ENCODE measurements at places on chromosomes 11 and 22.

GRCh38 chr11:106601684-106602297 is 416.5 kb downstream of the GUCY1A2 start:
- no peak for DNase-seq

GRCh38 chr11:11584530-11584810 is 37.3 kb downstream of the GALNT18 start:
- no peak for DNase-seq

DNA sequence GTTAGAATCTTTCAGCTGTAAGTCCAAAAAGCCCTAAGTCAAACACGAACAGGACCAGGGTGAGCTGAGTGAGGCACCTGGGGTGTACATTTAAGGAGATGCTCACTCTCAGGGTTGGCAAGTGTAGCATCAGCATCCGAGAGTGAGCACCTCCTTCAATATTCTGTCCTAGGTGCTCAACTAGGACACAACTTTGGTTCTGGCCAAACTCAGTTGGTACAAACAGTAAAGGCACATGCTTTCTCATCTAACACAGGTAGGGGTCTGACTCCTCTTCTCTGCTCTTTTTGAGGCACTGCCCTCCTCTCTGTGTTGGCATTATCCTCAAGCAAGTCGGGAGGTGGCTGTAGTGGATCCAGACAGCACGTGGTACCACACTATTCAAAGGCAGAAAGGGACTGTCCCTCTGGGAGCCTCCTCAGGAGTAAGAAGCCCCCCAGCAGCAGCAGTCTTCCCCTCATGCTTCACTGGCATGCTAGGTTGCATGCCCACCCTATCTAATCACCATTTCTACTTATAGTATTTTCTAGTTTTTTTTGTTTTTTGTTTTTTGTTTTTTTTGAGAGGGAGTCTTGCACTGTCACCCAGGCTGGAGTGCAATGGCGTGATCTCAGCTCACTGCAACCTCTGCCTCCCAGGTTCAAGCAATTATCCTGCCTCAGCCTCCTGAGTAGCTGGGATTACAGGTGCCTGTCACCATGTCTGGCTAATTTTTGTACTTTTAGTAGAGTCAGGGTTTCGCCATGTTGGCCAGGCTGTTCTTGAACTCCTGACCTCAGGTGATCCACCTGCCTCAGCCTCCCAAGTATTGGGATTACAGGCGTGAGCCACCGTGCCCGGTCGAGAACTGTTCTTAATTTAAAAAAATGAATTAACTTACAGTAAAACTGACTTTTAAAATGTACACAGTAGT is 14.7 kb upstream of the MAPK1 start:
- DNase-seq = no peak

DNA sequence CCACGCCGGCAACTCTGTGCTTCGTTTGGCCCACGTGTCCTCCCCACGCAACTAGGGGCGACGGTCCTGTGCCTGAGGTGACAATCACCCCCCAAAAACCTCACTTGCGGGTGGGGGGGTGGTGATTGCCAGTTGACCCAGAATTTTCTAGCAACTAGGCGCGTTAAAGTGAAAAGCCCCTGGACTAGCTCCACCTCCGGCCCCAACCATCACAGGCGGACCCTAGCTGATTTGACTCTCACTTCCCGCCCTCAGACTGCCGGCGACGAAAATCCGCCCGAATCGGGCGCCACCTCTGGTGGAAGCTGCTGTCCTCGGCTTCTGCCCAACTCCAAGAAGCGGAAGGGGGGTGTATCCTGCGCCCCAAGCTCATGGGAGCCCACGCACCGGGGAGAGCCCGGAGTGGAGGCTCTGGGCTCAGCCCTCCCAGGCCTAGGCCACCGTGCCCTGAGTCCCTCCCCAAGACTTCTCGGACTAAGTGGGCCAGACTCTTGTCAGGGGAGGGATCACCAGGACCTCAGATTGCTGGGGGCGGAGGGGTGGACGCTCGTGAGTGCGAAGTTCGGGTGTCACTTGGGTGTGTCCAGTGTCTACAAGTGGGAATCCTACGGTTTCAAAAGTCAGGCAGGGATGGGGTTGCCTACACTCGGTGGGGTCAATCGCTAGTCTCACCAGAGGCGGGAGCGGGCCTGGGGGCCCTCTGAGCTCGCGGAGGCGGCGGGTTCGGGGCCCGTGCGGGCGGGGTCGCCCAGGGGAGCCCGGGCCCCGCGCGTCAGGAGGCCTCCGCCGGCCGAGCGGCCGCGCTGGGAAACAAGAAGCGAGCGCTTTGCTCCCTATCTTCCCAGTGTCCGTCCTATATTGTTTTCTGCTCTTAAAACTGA is 12.3 kb downstream of the PAX6 start:
- no peak for DNase-seq

DNA sequence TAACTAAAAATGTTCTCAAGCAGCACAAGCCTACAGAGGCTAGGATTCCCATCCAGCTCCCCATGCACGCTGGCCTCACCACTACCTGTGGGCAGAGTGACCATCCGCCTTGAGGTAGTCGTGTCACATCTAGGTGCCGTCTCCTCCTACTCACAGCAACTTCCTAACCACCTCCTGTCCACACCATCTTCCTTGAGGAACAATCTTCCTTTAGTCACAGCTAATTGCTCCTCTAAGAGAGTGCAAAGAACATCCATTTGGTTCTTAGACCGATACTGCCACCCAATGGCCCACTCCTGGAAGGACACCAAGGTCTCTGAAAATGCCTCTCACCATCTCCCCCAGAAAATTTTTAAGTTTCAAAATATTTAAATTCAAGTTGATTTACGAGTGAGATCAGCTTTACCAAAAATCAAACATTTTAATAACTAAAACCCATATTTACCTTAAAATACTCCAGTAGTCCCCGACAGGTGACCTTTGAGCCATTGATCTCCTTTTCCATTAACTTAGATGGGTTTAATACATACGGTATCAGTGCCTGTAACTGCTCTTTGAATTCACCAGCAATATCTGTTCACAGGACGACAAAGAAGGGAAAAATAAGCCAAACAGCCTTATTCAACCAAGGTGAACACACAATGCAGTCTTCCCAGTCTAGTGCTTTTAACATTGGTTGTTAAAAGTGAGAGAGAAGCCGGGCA is 21.7 kb upstream of the PLAAT3 start:
- DNase-seq = peak; percentile 68

DNA sequence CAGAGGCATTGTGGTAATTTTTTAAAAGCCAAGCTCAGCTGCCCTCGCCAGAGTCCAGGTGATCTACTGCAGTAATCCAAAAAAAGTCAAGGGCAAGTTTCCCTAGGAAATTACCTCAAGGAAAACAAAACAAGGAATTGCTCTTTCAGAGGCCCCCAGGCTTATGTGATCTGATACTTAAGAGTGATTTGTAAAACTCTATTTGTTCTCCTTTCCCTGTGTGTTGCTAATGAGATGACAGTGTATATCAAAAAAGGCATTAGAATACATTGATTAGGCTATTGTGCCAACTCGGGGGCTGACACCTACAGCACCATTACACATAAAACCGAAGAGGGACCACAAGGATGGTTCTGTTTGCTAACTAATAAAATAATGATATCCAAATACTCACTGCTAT is 44.5 kb upstream of the CHRM4 start:
- DNase-seq = no peak

DNA sequence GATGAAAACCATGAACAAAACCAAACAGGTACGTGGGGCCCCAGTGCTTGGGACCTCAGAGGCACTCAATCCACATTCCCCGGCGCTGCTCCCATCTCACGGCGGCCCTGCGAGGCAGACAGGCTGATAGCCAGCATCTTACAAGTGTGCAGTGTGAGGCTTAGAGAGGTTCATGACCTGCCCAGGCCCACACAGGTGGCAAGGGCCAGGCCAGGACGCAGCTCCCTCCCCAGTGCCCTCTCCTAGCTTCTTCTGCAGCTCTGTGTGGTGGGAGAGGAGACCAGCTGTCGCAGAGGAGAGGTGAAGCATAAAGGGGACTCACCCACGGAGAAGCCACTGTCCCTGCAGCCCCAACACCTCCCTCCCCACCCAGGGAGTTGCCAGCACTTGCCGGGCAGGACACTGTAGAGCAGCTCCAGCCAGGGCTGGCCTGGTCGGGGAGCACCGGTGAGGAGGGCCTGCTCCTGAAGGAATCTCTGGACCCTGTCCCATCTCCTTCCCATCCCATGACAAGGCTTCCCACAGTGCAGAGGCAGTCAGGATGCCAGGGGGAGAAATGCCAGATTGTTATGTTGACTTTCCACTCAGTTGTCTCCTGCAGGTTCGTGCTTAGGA is 92.4 kb upstream of the TMEM45B start:
- no peak for DNase-seq

DNA sequence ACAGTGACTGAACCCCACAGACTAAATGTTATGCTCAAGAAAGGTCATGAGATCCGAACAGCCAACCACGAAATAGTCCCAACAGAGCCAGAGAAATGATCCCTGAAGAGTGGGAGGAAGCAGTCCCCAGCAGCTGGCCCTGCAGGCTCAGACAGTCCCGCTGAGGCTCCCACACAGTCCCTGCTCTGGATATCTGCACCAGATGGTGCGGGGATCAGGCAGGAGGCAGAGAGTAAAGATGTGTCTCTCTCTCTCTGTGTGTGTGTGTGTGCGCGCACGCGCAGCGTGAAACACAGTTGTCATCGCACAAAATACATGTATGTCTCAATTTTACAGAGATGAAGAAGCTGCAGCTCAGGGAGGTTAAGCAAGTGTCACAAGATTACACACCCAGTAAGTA is 27.9 kb downstream of the GUCY1A2 start:
- DNase-seq = no peak

DNA sequence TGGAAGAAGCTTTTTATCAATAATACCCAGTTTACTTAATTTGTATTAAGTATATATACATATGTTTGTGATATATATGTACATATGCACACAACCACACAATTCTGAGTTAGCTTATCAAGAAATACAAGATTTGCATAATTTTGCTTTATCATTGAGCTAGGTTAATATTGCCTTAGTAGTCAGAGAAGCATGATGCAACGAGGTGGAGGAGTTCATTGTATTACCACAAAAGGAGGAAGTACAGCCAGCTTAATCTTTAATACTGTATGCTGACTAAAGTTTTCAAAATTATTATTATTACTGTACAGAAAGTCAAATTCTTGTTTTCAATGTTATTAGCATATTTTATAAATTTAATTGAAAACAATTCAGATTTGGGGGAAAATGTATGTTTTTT is 278.4 kb upstream of the PDGFD start:
- DNase-seq = no peak

- no peak for DNase-seq
These were observed 17.1 kb upstream of the MS4A4A start for GRCh38 chr11:60263402-60263801.

DNA sequence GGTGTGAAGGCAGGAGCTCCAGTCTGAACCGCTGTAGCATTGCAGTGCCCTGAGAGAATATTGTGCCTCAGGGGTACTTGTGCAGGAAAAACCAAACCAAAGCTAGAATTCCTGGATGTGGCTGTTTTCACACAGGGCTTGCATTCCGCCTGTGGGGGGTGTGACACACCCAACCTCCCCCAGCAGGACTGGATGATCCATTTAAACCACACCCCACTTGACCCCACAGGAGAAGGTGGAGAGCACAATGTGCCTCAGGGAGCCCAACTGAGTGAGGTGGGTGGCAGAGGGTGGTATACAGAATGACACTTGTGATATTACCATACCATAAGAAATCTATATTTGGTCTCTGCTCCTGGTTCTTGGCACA is 66.9 kb upstream of the SLC22A12 start:
- no peak for DNase-seq

DNA sequence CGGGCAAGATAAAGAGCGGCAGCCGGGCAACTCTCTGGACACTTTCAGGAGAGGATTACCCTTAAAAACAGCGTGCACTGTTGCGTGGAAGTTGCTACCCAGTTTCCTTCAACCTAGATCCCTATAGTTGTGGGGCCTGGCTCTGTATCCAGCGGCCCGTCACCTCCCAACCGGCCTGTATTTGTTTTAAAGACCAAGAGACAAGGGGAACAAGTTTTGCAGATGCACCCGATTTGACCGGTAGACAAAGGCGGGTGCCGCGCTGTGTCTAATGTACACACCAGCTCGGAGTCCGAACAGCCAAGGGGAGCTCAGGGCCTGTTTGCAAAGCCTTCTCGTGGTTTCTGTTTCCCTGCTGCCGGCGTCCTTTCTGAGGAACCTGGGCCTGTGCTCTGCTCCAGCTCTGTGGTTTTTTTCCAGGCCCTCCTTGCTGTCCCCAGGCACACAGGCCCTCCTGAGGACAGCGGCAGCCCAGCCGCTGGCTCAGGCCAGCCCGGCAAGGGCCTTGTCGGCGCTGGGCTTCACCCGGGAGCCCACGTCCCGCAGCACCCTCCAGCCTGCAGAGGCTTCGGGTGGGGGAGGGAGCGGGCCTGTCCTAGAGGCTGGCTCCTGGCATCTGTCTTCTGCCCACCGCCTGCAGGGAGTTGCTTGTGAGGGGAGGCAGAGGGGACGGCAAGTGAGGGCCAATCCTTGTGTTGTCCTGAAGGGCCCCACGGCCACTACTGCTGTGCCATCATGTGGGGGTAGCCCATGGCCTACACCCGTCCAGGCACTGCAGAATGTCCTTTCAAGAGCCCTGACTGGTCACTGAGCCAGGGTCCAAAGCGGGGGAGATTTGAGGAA is 1.4 kb downstream of the TBX1 start:
- peak; percentile 33 for DNase-seq

DNA sequence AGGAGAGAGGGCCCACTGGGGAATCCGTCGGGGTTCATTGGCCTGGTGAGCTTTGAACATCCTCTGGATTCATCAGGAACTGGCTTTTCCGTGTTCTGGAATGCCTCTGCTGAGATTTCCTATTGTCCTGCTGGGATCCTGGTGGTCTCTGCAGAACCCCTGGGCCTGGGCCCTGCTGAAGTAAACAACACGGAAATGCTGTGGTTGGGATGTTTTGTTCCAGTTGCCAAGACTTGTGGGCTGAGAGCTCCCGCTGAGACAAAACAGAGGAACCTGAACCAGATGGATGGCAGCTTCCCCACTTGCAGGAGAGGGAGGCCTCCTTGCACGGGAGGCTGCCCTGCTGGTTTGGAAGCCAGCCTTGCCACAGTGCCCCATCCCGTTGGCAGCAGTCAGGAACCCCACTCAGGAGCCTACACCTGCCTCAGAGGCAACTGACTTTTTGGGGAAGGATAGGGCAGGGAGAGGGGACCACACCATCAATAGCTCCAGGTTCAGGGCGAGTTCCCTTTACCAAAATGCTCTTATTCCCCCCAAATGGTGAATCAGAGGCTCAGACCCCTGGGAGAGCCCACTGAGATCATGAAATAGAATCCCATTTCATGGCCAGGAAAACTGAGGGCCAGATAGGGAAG is 60.7 kb downstream of the LRRC32 start:
- DNase-seq = no peak

DNA sequence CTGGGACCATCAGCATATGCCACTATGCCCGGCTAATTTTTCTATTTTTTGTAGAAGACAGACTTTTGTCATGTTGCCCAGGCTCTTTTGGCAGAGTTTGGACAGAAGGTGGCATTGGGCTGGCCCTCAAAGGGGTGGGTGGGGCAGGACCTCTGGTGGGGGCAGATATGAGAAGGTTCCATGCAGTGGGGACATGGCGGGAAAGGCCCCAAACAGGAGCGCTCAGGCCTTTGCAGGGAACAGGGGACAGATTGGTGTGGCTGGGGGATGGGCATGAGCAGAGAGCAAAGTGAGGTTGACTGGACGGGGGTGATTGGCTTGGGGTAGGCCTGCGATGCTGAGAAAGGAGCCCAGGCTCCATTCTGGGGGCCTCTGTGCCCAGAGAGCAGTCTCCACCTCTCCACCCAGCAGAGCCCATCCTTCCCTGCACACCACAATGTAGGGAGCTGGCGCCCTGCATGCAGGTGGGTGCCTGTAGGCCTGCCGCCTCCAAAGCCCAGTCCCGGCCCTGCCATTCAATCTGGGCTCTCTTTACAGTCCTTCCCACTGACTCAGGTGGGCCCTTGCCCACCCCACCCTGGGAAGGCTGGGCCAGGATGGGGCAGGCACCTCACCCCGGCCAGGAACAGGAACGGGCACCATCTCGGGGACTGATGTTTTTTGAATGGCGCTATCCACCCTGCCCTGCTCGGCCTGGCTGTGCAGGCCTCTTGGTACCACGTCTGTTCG is 98.7 kb downstream of the MORC2 start:
- no peak for DNase-seq

Data from endothelial cell of umbilical vein (primary cell).